ENCODE measurements at places on chromosomes 1 and 21. TPM values are rescaled to one million over a fixed set of nuclear protein-coding genes. Genes with fewer than 3 reads are reported as not detected.

TFF3 gene
- polyA plus RNA-seq, result 20.4 TPM

SLC35F3 gene
- polyA plus RNA-seq, result 0.81 TPM

ERRFI1 gene
- 16.0 TPM for polyA plus RNA-seq

IL10RB gene
- 14.7 TPM for polyA plus RNA-seq

VCAM1 gene
- 32.3 TPM for polyA plus RNA-seq

SH2D1B gene
- polyA plus RNA-seq, result not detected

SHISAL2A gene
- 1.9 TPM for polyA plus RNA-seq

LENEP gene
- not detected for polyA plus RNA-seq

ERICH3 gene
- 6.6 TPM for polyA plus RNA-seq

SLC16A4 gene
- polyA plus RNA-seq, result 2.8 TPM

CCDC17 gene
- 4.2 TPM for polyA plus RNA-seq

PRDM16 gene
- polyA plus RNA-seq, result 0.04 TPM

DENND2D gene
- polyA plus RNA-seq, result 39.9 TPM

SEMA6C gene
- polyA plus RNA-seq, result 40.5 TPM

RXRG gene
- 0.68 TPM for polyA plus RNA-seq

ECM1 gene
- 54.4 TPM for polyA plus RNA-seq

DCAF6 gene
- 46.4 TPM for polyA plus RNA-seq

PDC gene
- polyA plus RNA-seq, result not detected

CFHR1 gene
- polyA plus RNA-seq, result 1.0 TPM

LYST gene
- 6.7 TPM for polyA plus RNA-seq

SZT2 gene
- polyA plus RNA-seq, result 33.3 TPM

LIN28A gene
- not detected for polyA plus RNA-seq

TAS1R1 gene
- 0.27 TPM for polyA plus RNA-seq

OSCP1 gene
- 14.1 TPM for polyA plus RNA-seq

OR2T12 gene
- not detected for polyA plus RNA-seq

PLK3 gene
- polyA plus RNA-seq, result 51.8 TPM

LCA5L gene
- 3.5 TPM for polyA plus RNA-seq

SPRR1A gene
- polyA plus RNA-seq, result not detected

KRTAP19-3 gene
- polyA plus RNA-seq, result not detected

DNAH14 gene
- polyA plus RNA-seq, result 13.1 TPM

BSND gene
- polyA plus RNA-seq, result not detected

CD247 gene
- 1.2 TPM for polyA plus RNA-seq

AMY2B gene
- polyA plus RNA-seq, result 118 TPM

AGT gene
- polyA plus RNA-seq, result 6.3 TPM

LYPD8 gene
- not detected for polyA plus RNA-seq

USH2A gene
- polyA plus RNA-seq, result 0.03 TPM

OR10Z1 gene
- not detected for polyA plus RNA-seq

PKLR gene
- 0.10 TPM for polyA plus RNA-seq

AKT3 gene
- 19.7 TPM for polyA plus RNA-seq

SERPINC1 gene
- polyA plus RNA-seq, result 0.49 TPM

FNDC10 gene
- polyA plus RNA-seq, result 39.7 TPM

TNFSF18 gene
- 0.07 TPM for polyA plus RNA-seq

LHX8 gene
- polyA plus RNA-seq, result not detected

SHE gene
- polyA plus RNA-seq, result 14.7 TPM

VWA5B1 gene
- polyA plus RNA-seq, result 0.24 TPM

SPATA21 gene
- polyA plus RNA-seq, result 0.16 TPM

DIO1 gene
- 0.11 TPM for polyA plus RNA-seq

PDPN gene
- 1.5 TPM for polyA plus RNA-seq

SPRR2A gene
- polyA plus RNA-seq, result 0.98 TPM

SH2D5 gene
- polyA plus RNA-seq, result 0.07 TPM

PHLDA3 gene
- 30.4 TPM for polyA plus RNA-seq

GPA33 gene
- polyA plus RNA-seq, result 0.16 TPM

FAM167B gene
- polyA plus RNA-seq, result 58.2 TPM

S100A6 gene
- 3,763 TPM for polyA plus RNA-seq

SPRR1B gene
- not detected for polyA plus RNA-seq

TACSTD2 gene
- 1.2 TPM for polyA plus RNA-seq

CRYBG2 gene
- polyA plus RNA-seq, result 0.48 TPM

TDRKH gene
- 2.1 TPM for polyA plus RNA-seq
